Caco-2 (cell line): ENCODE measurements at places on chromosomes 12 and 14. TPM values are rescaled to one million over a fixed set of nuclear protein-coding genes. Genes with fewer than 3 reads are reported as not detected.
A peak's percentile ranks its signal among the peaks of the same experiment; 100 is the strongest.

OR6C65 gene
- not detected in 2 replicates for total RNA-seq

DNA sequence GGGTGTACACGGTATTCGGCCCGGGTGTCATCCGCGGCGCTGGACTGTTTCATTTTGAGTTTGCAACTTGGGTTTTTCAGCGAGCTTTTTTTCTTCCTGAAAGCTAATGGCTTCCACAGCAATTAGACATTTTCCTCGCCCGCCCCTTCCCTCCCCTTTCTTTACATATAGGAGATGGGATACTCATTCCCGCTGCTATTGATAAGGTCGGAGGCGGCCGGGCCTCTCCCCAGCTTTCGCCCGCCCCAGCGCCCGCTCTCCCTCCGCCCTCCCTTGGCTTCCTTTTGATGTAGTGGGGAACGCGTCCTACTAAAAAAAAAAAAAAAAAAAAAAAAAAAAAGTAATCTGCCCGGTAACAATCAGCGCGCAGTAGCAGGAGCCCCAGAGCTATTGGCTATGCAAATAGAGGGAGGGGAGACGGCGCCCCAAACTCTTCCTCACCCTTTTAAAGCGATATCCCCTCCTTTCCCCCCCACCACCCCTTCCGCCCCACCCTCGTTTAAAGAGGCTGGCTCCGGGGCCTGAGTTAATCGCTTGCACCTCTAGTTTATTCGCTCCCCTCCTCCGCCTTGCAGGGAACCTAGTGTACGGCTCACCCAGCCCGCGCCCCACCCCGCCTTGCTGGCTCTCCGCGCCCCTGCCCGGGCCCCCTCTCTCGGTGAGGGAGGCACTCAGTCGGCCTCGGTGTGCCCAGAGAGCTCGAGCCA, 1.7 kb upstream of the CCND2 start:
- peak; percentile 68 for DNase-seq

DNA sequence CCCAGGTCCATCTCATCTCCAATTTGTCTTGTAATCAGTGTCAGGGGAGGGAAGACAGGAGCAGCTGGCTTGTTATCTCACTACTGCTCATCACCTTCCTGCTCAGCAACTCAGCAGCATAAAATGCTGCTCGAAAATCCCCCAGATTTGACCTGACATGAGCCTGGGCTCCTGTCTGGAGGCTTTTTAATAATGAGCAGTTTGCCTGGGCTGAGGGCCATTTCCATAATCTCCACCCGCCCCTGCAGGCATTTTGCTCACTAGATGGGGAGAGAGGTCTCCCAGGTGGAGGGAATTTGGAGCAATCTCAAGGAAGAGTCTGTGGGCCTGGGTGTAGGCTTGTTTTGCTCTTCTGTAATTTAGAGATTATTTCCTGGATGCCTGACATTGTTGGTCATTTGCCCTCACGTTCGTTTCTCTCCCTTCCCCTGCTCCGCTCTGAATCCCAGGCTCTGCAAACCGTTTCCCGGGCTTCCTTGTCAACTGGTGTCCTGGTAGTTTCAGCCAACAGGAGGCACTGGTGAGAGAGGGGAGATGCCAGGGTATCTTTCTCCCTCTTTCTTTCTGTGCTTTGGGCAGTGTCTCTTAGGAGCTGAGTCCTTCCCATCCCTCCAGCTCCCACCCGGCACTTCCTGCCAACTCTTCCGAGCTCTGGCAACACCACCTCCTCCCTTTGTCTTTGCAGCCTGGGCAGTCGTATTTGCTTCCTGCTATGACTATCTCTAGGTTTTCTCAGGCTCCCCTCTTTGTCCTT, 299.2 kb downstream of the GLT1D1 start:
- no peak for DNase-seq

SDS gene
- not detected in 2 replicates for total RNA-seq

GRCh38 chr12:57001448-57001906, 4.9 kb downstream of the ZBTB39 start:
- DNase-seq, result peak; percentile 83
